ENCODE measurements at places on chromosomes 6 and 20.

- peak; percentile 40 for DNase-seq
These were observed 1.3 kb downstream of the EPPIN start for GRCh38 chr20:45545754-45546453.

GRCh38 chr20:9072861-9073500 is 4.1 kb downstream of the PLCB4 start:
- no peak for DNase-seq

DNA sequence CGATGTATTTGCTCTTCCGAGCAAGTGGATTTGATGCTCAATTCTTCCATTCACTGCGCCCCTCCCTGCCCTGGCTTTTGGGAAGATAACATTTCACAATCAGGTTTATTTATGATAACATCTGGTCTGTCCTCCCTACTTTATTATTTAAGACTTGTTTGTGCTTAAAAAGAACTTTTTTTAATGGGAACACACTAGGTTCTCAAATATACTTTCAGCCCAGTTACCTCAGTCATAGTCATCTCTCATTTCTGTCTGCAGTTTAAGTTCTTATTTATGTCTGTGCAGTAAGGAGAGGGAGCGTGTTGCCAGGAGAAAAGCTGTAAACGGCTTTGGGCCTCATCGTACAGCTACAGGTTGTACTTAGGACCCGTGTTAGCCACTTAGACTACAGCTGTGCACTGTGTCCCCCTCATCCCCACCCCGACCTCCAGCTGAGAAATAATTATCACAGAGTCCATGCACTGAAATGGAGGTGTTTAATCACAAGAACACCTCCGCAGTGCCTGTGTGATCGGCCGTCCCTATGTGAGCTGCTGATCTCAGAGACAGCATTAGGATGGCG is 99.3 kb downstream of the RPP40 start:
- no peak for DNase-seq

DNA sequence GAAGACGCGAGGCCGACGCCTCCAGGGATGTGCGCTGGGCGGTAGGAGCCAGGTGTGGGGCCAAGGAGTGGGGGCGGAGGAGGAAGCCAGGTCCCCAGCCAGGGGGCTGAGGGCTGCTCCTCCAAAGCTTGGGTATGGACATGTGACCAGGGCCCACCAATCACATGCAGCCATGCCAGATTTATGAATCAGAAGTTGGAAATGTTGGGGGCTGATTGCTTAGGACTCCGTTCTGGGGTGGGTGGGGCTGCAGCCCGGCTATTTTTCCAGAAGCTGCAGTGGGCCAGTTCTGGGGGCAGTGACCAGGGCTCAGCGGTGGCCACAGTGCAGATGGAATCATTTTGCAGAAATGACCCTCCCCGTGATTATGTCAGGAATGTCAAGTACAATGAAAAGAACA is 96.0 kb downstream of the CEBPB start:
- DNase-seq, result peak; percentile 91

- no peak for DNase-seq
These were observed 29.2 kb upstream of the HTR1B start for GRCh38 chr6:77492530-77492929.
